ENCODE measurements at places on chromosomes 4 and X.

GRCh38 chr4:31947101-31947500 lies 1226.9 kb downstream of the PCDH7 start:
- no peak for DNase-seq

GRCh38 chrX:68939868-68940267 lies 111.0 kb downstream of the EFNB1 start:
- no peak for DNase-seq

- no peak for DNase-seq
Observed at GRCh38 chr4:156560701-156561100, 410.9 kb downstream of the PDGFC start.

GRCh38 chr4:107196312-107196711 lies 160.2 kb upstream of the DKK2 start:
- no peak for DNase-seq
